ENCODE measurements at places on chromosomes 2 and 18. TPM values are rescaled to one million over a fixed set of nuclear protein-coding genes. Genes with fewer than 3 reads are reported as not detected.

TMEM131 gene
- 34.7 TPM for total RNA-seq

WDR43 gene
- 79.1 TPM for total RNA-seq

KCNG2 gene
- not detected for total RNA-seq

C1GALT1C1L gene
- 0.14 TPM for total RNA-seq

POTEJ gene
- not detected for total RNA-seq

POU3F3 gene
- not detected for total RNA-seq

PUS10 gene
- total RNA-seq = 6.1 TPM

BMP10 gene
- 0.09 TPM for total RNA-seq

TUBA3D gene
- total RNA-seq = not detected

DES gene
- total RNA-seq = not detected

LYG1 gene
- 2.4 TPM for total RNA-seq

CNGA3 gene
- not detected for total RNA-seq

GALNT14 gene
- 0.20 TPM for total RNA-seq

SAG gene
- 0.34 TPM for total RNA-seq

EML6 gene
- 0.89 TPM for total RNA-seq

MIB1 gene
- 37.0 TPM for total RNA-seq

DIPK1C gene
- not detected for total RNA-seq

CCDC141 gene
- 14.5 TPM for total RNA-seq

UGP2 gene
- total RNA-seq = 161 TPM

AOX1 gene
- not detected for total RNA-seq

HOXD13 gene
- not detected for total RNA-seq

MZT2B gene
- total RNA-seq = 381 TPM

UXS1 gene
- 67.7 TPM for total RNA-seq

TP53I3 gene
- total RNA-seq = 2.7 TPM

UGT1A3 gene
- not detected for total RNA-seq

MYOM1 gene
- 1.5 TPM for total RNA-seq

EVX2 gene
- not detected for total RNA-seq

SP9 gene
- total RNA-seq = not detected

STPG4 gene
- total RNA-seq = 0.50 TPM

HJURP gene
- 80.0 TPM for total RNA-seq

NRP2 gene
- 47.0 TPM for total RNA-seq

ALPI gene
- total RNA-seq = not detected

RPE gene
- total RNA-seq = 53.5 TPM

PSD4 gene
- total RNA-seq = 302 TPM

KCNJ3 gene
- not detected for total RNA-seq

COL4A4 gene
- 0.07 TPM for total RNA-seq

PREPL gene
- total RNA-seq = 23.8 TPM

INHBB gene
- total RNA-seq = 0.09 TPM

DNAJC5G gene
- total RNA-seq = not detected

CNDP1 gene
- not detected for total RNA-seq
